ENCODE measurements at places on chromosomes 1 and 21.
A peak's percentile ranks its signal among the peaks of the same experiment; 100 is the strongest.

DNA sequence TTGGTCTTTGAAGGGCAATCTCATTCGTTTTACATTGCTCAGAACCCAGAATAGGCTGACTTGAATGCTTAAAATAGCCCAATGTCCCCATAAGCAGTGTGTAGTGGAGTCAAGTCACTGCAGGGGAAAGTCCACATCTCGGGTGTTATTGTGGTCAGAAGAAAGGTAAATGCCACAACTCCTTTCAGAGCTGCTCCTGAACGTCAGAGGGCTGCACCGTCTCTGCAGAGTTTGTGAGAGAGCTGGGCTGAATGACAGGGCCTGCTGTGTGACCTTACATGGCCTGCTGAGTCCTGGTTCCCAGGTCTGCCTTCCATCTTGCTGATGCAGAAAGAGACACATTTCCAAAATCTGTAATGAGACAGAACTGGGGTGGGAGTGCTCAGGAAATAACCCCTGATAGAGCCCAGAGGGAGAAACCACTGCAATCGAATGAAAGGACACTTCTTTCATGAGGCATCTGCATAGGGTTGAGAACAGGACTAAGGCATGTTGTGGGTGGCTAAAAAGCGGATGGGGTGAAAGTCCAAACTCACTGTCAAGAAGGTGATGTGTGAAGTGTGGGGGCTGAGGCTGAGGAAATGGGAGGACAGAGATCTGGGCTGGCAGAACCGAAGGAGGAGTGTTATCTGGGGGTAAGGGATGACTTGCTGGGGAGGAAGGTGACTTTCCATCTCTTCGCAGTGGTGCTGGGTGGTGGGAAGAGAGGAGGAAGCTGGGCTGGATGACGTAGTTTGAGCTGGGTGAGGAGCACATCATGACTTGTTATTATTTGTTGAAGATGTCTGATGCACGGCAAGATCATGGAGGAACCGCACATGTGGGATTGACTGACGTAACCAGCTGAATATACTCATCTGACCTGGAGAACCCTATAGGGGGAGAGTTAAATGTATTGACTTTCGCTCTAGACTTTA lies 33.7 kb downstream of the XCL2 start:
- peak overlapping the region; percentile 47 for H3K27ac ChIP-seq
- H3K27me3 ChIP-seq: peaks cover 2% of the 10 kb centered on the region
- no peak for DNase-seq
- H3K4me3 ChIP-seq: no peak overlapping the region

- no peaks in the 10 kb centered on the region for H3K36me3 ChIP-seq
- no peak for DNase-seq
- no peak overlapping the region for H3K27ac ChIP-seq
- peaks cover 31% of the 10 kb centered on the region for H3K4me1 ChIP-seq
- H3K27me3 ChIP-seq: no peaks in the 10 kb centered on the region
Observed at GRCh38 chr1:182304627-182305026, 87.0 kb downstream of the GLUL start.

- H3K27ac ChIP-seq: no peak overlapping the region
- no peak overlapping the region for H3K4me3 ChIP-seq
- no peaks in the 10 kb centered on the region for H3K4me1 ChIP-seq
- no peaks in the 10 kb centered on the region for H3K36me3 ChIP-seq
- no peak for DNase-seq
Observed at GRCh38 chr1:218361298-218362065, 16.3 kb downstream of the TGFB2 start.

- no peaks in the 10 kb centered on the region for H3K27me3 ChIP-seq
- no peaks in the 10 kb centered on the region for H3K36me3 ChIP-seq
- H3K4me3 ChIP-seq: no peak overlapping the region
- DNase-seq: no peak
Observed at GRCh38 chr1:61323681-61324328, 241.4 kb downstream of the NFIA start.

GRCh38 chr1:67795179-67795912 lies 37.9 kb downstream of the GNG12 start:
- peaks cover 10% of the 10 kb centered on the region for H3K27me3 ChIP-seq
- H3K4me3 ChIP-seq: no peak overlapping the region

DNA sequence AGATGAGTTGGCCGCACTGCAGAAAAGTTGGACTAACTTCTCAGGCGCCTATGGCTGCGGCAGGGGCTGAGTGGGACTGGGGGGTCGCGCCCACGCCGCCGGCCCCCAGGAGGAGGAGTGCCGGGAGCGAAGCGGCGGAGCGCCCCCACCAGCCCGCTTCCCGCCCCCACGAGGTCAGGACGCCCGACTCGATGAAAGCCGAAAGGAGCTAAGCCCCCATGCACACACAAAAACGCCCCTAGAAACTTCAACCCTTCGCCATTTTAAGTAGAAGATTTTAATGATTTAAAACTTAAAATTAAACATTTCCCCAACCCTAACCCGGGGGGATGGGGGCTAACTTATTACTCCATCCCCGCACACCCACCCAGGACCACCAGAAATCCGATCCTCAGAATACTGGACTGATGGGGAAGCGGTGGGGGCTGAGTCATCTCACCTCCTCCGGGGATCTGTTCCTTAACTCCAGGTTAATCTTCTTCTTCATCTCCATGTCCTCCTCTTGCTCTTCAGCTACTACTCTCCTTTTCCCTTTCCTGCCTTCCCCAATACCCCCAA lies 539 bp downstream of the ANP32E start:
- H3K27me3 ChIP-seq: no peaks in the 10 kb centered on the region
- DNase-seq: peak; percentile 41
- no peak overlapping the region for H3K27ac ChIP-seq
- H3K36me3 ChIP-seq: peaks cover 21% of the 10 kb centered on the region
- peaks cover 24% of the 10 kb centered on the region for H3K4me1 ChIP-seq

- H3K27ac ChIP-seq: no peak overlapping the region
- no peaks in the 10 kb centered on the region for H3K36me3 ChIP-seq
- peaks cover 32% of the 10 kb centered on the region for H3K4me1 ChIP-seq
- H3K4me3 ChIP-seq: no peak overlapping the region
Observed at GRCh38 chr1:151970626-151971025, 23.0 kb downstream of the S100A10 start.

DNA sequence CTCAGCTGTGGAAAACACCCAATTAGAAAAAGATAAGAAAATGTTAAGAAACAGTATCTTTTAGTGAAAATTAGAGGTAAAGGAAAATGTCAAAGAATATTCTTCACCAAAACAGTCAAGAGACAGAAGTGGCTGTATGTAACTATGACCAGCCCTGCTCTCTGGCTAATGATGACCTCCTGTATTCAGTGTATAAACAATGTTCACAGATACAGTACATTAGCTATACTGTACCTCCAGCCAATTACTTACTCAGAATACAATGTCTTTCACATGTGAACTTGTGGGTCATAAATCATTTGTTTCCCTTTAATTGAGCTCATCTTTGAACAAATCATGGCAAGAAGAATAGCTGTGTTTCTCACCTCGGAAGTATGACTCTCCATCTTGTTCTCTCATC lies 432.0 kb downstream of the LMO4 start:
- no peak for DNase-seq
- H3K27ac ChIP-seq: no peak overlapping the region
- H3K4me1 ChIP-seq: no peaks in the 10 kb centered on the region
- H3K27me3 ChIP-seq: no peaks in the 10 kb centered on the region
- no peaks in the 10 kb centered on the region for H3K36me3 ChIP-seq

DNA sequence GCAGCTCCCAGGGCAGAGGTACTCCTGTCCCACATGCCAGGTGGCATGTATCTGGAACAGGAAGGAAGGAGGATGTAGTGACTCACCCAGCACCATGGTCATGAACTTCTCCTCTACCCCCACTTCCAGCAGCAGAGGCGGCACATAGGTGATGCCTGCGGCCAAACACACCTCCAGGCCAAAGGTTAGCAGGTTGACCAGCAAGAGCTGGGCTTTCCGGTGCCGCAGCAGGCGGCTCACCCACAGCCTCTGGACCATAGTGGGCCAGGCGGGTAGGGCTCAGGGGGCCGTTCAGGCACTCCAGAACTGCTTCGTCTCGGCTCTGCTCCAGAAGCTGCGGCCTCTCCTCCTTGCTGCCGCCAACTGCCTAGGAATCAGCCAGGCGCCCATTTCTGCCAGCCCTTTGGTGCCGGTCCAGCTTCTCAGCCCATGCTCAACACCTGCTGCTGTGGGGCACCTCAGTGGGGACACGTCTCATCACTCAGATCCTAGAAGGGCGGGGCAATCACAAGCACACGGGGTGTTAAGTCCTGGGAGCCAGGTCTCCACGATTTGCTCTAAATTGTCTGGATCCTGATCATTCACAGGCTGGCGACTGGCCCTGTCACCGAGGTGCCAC lies 15.8 kb downstream of the SLC45A3 start:
- DNase-seq: no peak
- no peak overlapping the region for H3K27ac ChIP-seq
- peaks cover 2% of the 10 kb centered on the region for H3K4me1 ChIP-seq
- no peaks in the 10 kb centered on the region for H3K36me3 ChIP-seq
- no peak overlapping the region for H3K4me3 ChIP-seq

GRCh38 chr1:2447276-2448097 lies 28.6 kb upstream of the PLCH2 start:
- no peak overlapping the region for H3K4me3 ChIP-seq
- H3K36me3 ChIP-seq: no peaks in the 10 kb centered on the region
- H3K4me1 ChIP-seq: no peaks in the 10 kb centered on the region
- peaks cover 11% of the 10 kb centered on the region for H3K27me3 ChIP-seq
- no peak overlapping the region for H3K27ac ChIP-seq
- DNase-seq: no peak

- H3K4me3 ChIP-seq: no peak overlapping the region
- no peak for DNase-seq
- no peaks in the 10 kb centered on the region for H3K36me3 ChIP-seq
- H3K4me1 ChIP-seq: no peaks in the 10 kb centered on the region
Observed at GRCh38 chr1:199954699-199955098, 72.8 kb upstream of the NR5A2 start.

GRCh38 chr21:37513383-37513782 lies 146.8 kb downstream of the DYRK1A start:
- H3K27me3 ChIP-seq: no peaks in the 10 kb centered on the region
- H3K4me1 ChIP-seq: peaks cover 2% of the 10 kb centered on the region
- no peak overlapping the region for H3K27ac ChIP-seq
- DNase-seq: no peak
- no peak overlapping the region for H3K4me3 ChIP-seq

DNA sequence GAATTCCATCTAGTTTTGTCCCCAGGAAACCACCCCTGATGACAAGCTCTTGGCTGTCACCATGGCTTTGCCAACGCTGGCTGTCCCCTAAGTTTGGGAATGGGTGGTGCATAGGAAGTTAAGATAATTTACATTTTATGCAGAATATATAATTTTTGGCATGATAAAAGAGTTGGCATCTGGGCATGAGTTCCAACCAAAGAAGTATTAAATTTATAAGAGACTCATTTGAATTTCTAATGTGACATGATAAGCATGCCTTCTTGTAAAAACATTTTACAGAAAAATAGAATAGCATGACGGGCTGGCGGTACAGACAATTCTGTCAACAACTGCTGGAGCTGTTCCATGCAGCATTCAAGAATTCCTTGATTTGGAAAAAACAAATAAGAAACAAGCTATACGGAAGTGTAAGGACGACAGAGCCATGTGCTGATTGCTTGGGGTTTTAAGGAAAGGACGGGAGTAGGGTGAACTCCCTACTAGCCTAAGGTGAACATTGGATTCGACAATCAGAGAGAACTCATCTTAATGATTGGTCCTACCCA lies 106.8 kb upstream of the C1orf21 start:
- no peaks in the 10 kb centered on the region for H3K36me3 ChIP-seq
- no peak overlapping the region for H3K27ac ChIP-seq
- H3K27me3 ChIP-seq: peaks cover 14% of the 10 kb centered on the region
- DNase-seq: no peak
- H3K4me3 ChIP-seq: no peak overlapping the region
- H3K4me1 ChIP-seq: no peaks in the 10 kb centered on the region

DNA sequence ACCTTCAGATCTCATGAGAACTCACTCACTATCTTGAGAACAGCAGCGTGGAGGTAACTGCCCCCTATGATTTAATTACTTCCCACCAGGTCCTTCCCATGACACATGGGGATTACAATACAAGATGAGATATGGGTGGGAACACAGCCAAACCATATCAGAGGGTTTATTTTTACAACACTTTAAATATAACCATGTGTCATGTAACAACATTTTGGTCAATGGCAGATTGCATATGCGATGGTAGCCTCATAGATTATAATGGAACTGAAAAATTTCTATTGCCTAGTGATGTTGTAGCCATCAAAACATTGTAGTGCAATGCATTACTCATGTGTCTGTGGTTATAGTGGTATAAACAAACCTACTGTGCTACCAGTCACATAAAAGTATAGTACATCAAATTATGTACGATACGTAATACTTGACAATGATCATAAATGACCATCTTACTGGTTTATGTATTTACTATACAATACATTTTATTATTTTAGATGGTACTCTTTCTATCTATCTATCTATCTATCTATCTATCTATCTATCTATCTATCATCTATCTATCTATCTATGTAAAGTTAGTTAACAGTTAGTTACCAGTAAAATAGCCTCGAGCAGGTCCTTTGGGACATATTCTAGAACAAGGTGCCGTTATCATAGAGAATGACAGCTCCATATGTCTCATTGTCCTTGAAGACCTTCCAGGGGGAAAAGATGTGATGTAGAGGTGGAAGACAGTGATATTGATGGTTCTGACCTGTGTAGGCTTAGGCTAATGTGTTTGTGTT lies 12.6 kb upstream of the S100B start:
- no peak overlapping the region for H3K27ac ChIP-seq
- no peaks in the 10 kb centered on the region for H3K36me3 ChIP-seq
- H3K27me3 ChIP-seq: peaks cover 25% of the 10 kb centered on the region
- no peak overlapping the region for H3K4me3 ChIP-seq
- peaks cover 12% of the 10 kb centered on the region for H3K4me1 ChIP-seq

- H3K4me3 ChIP-seq: no peak overlapping the region
- H3K27ac ChIP-seq: peak overlapping the region; percentile 53
- DNase-seq: peak; percentile 78
- peaks cover 25% of the 10 kb centered on the region for H3K36me3 ChIP-seq
Observed at GRCh38 chr1:116817582-116818064, 63.4 kb downstream of the CD2 start.

DNA sequence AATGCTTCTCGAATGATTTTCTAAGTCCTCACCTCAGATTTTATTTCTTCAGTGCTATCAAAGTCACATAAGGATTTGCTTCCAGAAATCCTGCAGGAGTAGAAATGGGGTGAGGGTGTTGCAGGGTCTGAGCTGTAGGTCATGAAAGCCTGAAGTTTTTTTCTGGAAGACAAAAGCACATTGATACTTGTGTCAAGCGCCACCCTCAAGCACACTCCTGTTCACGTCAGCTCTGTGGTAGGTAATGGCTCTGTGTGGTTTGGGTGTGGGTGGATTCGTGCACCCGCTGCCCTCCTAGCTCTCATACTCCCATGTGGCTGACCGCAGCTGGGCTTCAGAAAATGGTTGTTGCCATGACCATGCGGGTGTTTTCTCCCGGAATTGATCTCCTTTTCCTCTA lies 39.9 kb downstream of the AKNAD1 start:
- H3K36me3 ChIP-seq: no peaks in the 10 kb centered on the region
- H3K4me1 ChIP-seq: no peaks in the 10 kb centered on the region
- peaks cover 9% of the 10 kb centered on the region for H3K27me3 ChIP-seq
- DNase-seq: no peak

GRCh38 chr1:117607471-117607870 lies 1.6 kb downstream of the TENT5C start:
- H3K4me1 ChIP-seq: peaks cover 58% of the 10 kb centered on the region
- H3K27ac ChIP-seq: peak overlapping the region; percentile 95
- peak; percentile 74 for DNase-seq
- H3K36me3 ChIP-seq: peaks cover 52% of the 10 kb centered on the region

- DNase-seq: no peak
- H3K36me3 ChIP-seq: no peaks in the 10 kb centered on the region
- no peak overlapping the region for H3K4me3 ChIP-seq
- no peaks in the 10 kb centered on the region for H3K27me3 ChIP-seq
Observed at GRCh38 chr1:242800521-242800920, 276.0 kb upstream of the PLD5 start.
